AG08395 (cell line): ENCODE measurements at places on chromosomes 2 and 18.

GRCh38 chr2:168643979-168644378 is 158.5 kb upstream of the NOSTRIN start:
- no peak for DNase-seq

DNA sequence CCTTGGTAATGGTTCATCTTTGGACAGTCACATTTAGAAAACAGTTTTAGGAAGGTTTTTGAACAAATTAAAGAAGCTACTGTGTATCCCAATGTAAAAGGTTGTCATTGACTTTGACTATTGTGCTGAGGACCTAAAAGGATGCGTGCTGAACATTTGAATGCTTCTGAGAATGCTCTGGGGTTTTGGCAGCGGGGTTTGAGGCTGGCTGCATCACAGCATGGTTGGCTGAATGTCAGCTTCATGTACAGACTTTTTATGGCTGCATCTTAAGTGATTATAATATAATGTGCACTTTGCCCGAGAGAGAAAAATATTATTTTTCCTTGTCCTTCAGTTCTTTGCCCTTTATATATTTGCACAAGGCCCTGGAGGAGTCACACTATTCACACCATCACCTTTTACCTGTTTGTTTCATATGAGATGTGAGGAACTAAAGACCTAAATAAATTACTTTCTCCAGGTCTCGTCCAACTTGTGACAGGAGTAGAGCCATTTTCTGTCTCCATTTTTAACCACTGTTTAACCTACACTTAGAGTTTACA is 125.9 kb downstream of the CCDC85A start:
- DNase-seq, result no peak

- DNase-seq, result peak; percentile 71
Observed at GRCh38 chr18:59085797-59086196, 53.9 kb upstream of the SEC11C start.

GRCh38 chr2:130354139-130354428 is 1.8 kb upstream of the PTPN18 start:
- no peak for DNase-seq

GRCh38 chr2:40592218-40592617 is 140.3 kb upstream of the SLC8A1 start:
- no peak for DNase-seq

- DNase-seq, result no peak
Observed at GRCh38 chr2:96506016-96506906, 1.1 kb upstream of the NEURL3 start.

- DNase-seq, result peak; percentile 85
Observed at GRCh38 chr2:217886720-217887309, 116.0 kb downstream of the TNS1 start.
